ENCODE measurements at places on chromosomes 13 and 19.

- DNase-seq = no peak
These were observed 217.2 kb upstream of the HTR2A start for GRCh38 chr13:47114030-47114429.

- no peak for DNase-seq
These were observed at the start of gene NRTN for GRCh38 chr19:5804516-5805461. NRTN (plus strand) TSS chr19:5805067; CDS start chr19:5824166, 19,099 bp downstream.

GRCh38 chr13:44954224-44954623 is 35.0 kb downstream of the NUFIP1 start:
- DNase-seq = no peak

- DNase-seq = no peak
These were observed 1034.7 kb downstream of the SLITRK1 start for GRCh38 chr13:82847595-82847994.

DNA sequence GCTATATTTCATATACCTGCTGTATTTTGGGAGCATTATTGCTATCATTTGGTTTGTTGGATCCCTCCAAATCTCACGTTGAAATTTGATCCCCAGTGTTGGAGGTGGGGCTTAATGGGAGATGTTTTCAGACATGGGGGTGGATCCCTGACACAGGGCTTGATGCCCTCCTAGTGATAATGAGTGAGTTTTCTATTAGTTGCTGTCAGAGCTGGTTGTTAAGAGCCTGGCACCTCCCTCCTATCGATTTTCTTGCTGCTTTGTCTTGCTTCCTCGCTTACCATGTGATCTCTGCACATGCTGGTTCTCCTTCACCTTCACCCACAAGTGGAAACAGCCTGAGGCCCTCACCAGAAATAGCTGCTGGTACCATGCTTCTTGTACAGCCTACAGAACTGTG is 259.9 kb upstream of the STARD13 start:
- no peak for DNase-seq

DNA sequence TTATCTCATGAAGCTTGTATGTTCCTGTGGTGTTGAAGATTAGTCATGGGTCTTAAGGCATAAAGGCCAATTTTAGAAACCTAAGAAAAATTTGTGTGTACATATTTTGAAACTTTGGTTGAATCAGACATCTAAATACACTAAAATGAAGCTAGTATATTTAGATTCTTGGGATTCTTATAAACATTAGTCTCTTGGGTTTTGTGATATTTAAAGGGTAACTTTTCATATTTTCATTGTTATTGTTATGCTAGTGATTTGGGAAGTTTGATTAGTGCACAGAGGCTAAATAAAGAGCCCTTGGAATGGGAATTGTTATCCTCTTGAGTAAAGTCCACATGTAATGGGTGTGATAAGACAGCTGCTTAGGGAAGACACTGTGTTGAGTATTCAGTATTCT is 24.5 kb downstream of the UBA2 start:
- no peak for DNase-seq

- DNase-seq = peak; percentile 51
These were observed 8.3 kb downstream of the TNFRSF19 start for GRCh38 chr13:23578411-23579071.

GRCh38 chr13:91162180-91162579 is 185.3 kb upstream of the MIR17HG start:
- DNase-seq = no peak

DNA sequence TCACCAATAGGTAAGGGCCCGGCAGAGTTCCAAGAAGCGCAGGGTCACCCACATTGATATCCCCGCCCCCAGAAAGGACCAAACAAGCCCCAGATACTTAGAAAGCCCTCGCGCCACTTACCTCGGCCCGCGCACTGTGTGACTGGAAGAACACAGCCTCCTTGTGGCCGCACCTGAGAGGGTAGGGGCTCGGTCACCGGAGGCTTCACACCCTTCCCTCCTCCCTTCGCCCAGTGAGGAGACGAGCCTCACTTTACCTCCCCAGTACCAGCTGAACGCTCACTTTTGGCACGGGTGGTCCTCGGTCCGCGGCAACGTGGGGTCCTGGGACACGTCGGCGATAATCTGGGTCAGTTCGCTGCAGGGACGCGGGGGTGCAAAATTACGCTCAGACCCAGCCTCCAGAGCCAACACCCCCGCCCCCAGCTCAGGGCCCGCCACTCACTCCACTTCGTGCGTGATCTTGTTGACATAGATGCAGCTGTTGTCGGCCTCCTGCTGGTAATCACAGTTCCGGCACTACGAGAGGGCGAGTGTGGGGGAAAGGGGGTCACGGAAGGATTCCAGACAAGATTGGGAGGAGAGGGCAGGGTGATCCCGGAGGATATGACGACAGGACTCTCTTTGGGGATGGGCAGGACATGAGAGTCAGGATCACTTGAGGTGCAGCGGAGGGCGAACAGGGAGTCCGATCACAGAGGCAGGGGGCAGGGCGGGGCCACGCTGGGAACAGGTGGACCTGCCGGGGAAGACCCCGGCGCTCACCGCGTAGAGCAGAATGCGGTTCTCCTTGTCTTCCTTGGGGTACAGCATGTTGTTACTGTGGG is 568 bp downstream of the POLR2I start:
- no peak for DNase-seq

- no peak for DNase-seq
These were observed 20.0 kb downstream of the SBNO2 start for GRCh38 chr19:1153891-1154730.

DNA sequence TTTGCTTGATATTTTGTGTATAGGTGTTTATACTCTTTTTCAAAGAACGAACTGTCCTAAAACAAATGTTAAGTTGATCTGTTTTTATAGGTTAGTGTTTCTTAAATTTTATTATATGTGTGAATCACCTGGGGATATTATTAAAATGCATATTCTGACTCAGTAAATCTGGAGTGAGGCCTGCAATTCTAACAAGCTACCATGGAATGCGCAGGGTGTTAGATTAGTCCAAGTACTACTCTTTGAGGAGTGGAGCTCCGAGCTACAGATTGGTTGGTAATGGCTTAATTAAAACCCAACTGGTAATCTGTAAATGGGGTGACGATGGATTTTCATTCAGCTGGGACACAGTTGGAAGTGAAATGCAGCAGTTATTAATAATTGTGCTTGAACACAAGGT is 214.1 kb upstream of the UFM1 start:
- DNase-seq = no peak

DNA sequence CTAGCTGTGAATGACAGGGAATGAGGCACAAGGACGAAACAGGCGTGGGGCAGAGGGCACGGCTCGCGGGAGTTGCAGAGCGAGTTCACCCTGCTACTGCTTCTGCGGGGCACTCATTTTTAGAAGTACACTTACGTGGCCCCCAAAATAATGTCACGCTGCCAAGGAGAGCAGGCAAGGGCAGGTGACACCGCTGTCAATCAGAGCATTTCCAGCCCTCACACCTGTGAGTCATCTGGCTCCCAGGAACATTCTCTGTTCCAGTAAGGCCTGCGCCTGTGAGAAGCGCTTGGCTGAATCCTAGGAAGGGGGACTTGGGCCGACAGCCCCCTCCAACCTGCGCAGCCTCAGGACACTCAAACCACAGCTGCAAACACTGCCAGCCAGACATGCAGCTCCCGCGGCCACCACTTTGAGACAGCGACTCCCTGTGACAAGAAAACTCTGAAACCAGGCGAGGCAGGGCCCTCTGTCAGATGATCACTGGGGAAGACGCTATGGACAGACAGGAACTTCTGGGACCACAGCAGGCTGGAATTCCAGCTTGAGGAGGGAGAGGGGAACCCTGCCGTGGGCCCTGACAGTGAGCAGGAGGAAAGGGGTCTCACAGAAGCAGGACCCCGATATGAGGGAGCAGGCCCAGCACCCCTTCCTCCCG is 12.7 kb downstream of the DOT1L start:
- no peak for DNase-seq

GRCh38 chr19:30049226-30049625 is 107.2 kb downstream of the URI1 start:
- no peak for DNase-seq

GRCh38 chr13:93305886-93306285 is 79.3 kb downstream of the GPC6 start:
- DNase-seq = no peak

DNA sequence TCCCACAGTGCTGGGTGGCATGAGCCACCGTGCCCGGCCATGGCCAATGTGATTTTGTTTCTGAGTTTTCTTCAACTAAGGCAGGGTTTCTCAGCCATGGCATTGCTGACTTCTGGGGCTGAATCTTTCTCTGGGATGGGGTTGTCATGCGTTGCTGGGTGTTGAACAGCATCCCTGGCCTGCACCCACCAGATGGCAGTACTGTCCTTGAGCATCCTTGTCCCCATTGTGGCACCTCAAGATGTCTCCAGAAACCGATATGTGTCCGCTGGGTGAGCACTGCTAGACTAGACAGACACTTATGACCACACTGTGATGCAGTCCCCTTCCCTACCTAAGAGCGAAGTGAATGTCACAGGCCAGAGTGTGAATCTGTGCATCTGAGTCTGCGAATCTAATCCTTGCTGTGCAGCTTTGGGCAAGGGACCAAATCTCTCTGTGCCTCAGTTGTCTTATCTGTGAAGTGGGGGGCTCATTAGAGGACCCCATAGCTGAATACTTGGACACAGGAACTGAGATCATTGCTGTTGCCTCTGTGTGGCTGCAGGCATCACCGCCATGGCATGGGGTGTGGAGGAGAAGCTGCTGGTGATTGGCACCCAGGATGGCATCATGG is 50.3 kb upstream of the SIN3B start:
- peak; percentile 46 for DNase-seq

- DNase-seq = no peak
These were observed 4.1 kb upstream of the ZNF724 start for GRCh38 chr19:23254141-23254910.

- DNase-seq = no peak
These were observed 25.0 kb upstream of the OR1M1 start for GRCh38 chr19:9061879-9062278.

- DNase-seq = no peak
These were observed 7.0 kb downstream of the CUL4A start for GRCh38 chr13:113216254-113217048.

- DNase-seq = no peak
These were observed 6.3 kb downstream of the THSD1 start for GRCh38 chr13:52399708-52400107.

GRCh38 chr13:106528718-106529414 is 6.6 kb downstream of the EFNB2 start:
- DNase-seq = no peak

- no peak for DNase-seq
These were observed 257.1 kb downstream of the MTUS2 start for GRCh38 chr13:29077051-29077813.

Data from neural crest cell (in vitro differentiated cells).